ENCODE measurements at places on chromosomes 2 and 18. TPM values are rescaled to one million over a fixed set of nuclear protein-coding genes. Genes with fewer than 3 reads are reported as not detected.

FTCDNL1 gene
- 3.4 TPM for total RNA-seq

PRKAG3 gene
- not detected for total RNA-seq

SNTG2 gene
- 9.9 TPM for total RNA-seq

SEPTIN10 gene
- total RNA-seq: 59.0 TPM

GPBAR1 gene
- total RNA-seq: not detected

TBR1 gene
- total RNA-seq: not detected

ZNF516 gene
- 21.6 TPM for total RNA-seq

DSEL gene
- 19.1 TPM for total RNA-seq

CGREF1 gene
- 3.5 TPM for total RNA-seq

DNA sequence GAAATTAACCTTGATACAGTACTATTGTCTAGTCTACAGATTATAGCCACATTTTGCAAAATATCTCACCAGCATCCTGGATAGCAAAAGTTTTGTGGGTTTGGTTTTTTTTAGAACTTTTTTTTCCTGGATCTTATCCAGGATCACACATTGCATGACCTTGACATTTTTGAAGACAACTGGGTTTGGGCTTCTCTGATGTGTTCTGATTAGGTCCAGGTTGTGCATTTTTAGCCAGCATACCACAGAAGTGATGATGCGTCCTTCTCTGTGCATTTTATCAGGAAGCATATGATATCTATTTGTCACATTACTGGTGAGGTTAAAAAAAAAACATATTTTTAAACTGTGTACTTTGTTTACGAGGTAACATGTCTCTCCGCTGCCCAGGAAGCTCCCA lies 221.0 kb upstream of the OSR1 start:
- no peak for DNase-seq

- no peak for DNase-seq
Measured at GRCh38 chr18:78364388-78364960, 615.1 kb upstream of the SALL3 start.

DNA sequence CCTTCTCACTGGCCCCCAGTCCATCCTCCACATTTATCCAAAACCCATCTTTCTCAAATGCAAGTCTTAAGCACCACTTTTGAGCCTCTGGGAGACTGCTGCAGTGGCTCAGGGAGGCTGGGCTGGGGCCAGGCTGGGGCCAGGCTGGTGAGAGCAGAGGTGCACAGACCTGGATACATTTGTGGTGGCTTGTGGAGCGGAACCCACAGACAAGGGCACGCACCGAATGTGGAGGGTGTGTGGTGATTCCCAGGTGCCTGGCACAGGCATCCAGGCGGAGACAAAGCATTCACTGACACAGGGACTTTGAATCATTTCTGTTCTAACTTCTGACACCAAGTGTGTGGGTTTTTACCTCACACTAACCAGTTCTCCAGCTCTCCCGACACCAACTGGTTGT lies 42.2 kb upstream of the MGAT4A start:
- no peak for DNase-seq

DNA sequence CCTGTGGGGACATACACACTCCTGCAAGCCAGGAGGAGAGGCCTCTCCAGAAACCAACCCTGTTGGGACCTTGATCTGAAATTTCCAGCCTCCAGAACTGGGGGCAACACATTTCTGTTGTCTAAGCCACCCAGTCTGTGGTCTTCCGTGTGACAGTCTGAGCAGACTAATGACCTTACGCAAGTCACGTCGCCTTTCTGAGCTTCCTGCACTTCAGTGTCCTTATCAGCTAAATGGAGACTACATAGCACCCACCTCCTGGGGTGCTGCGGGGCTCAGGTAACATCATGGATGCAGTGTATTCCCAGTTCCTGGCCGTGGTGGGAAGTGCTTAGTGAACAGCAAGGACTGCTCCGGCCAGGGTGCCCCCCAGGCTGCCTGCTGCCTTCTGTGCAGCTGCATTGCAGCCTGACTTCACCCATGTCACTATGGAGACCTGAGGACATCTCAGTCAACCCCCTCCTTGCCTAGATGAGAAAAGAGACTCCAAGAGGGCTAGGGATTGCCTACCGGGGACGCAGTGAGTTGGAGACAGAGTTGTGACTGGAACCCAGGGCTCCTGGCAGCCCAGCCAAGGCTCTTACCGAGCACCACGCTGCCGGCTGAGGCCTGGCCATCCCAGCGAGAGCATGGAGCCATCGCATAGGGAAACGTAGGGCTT lies 61.2 kb upstream of the FZD5 start:
- DNase-seq: no peak

- DNase-seq: no peak
Measured at GRCh38 chr2:46837704-46838103, 77.9 kb downstream of the MCFD2 start.

DNA sequence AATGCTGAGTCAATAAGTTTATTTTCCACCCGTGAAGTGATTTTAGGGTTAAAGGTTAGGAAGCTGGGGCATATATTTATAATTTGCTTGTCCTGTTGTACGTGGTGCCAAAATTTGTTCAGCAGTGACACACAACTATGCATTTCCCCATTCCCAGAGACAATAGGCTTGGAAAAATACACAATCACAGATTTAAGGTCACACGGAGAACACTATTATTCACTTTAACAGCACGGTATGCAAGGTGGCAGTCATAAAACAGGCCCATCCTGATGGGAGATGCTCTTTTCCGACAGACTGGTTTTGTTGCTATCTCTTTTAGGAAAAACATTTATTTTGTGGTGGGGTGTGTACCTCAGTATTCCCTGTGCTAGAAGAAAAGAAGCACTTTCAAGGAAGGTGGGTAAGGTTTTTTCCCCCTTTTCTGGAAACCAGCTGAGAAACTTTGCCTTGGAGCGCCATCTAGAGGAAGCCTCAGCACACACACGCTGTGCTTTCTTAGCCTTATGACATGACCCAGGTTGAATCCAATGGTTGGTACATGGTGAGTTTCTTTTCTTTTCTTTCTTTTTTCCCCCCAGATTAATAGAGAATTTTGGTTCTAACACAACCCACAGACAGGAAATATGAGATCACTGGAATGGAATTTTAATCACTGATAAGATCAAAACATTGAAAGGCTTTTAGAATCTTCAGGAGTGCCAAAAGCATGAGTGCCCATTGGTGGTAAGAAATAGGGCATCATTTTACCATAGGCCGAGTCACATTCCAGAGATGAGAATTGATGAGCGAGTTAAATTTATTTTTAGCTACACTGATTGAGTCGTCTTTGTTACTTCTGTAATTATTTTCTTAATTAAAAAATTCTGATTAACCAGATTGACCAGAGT lies 332.1 kb downstream of the AGPS start:
- no peak for DNase-seq

- DNase-seq: no peak
Measured at GRCh38 chr2:89825034-89825433, 1133.6 kb downstream of the RPIA start.

DNA sequence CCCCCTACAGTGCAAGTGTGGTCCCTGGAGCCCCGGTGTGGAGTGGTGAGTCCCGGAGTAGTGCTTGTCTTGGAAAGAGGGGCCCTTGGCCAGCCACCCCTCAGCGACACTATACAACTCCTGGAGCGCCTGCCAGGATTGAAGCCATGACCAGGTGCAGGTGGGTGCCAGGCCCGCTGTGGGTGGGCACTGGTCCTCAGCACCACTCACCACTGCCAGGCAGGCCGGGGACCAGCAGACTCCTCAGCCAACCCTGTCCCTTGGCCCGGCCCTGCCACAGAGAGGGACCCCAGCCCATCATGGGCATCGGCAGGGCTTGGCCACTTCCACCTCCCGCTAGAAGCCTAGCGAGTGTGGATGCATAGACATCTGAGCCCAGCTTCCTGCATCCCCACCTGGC lies 42.2 kb downstream of the STK25 start:
- no peak for DNase-seq

DNA sequence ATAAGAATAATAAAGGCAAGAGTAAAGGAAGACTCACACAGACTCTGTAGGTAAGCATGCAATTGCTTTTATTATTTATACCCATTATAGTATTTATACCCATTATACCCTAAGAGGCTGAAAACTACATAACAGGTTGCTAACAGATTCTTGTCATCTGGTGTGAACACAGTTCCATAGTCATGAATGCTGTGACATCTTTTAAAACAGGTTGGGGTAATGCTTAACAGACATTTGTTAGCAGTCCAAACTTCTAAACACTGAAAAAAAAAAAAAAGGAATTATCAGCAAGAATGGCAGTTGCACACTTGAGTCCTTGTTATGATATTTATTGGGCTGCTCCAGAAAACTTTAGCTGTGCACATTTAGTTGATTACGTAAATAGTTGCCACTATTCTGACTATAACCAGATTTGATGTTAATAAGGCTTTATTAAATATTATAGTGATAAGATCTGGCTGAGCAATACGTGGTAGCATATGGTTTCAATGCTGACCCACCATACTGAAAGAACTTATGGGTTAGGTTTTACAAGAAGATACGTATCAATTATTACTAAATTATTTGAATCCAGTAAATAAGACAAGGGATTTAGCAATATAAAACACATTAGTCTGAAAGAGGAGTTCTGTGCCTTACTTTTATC lies 888.8 kb downstream of the LRRTM4 start:
- no peak for DNase-seq

DNA sequence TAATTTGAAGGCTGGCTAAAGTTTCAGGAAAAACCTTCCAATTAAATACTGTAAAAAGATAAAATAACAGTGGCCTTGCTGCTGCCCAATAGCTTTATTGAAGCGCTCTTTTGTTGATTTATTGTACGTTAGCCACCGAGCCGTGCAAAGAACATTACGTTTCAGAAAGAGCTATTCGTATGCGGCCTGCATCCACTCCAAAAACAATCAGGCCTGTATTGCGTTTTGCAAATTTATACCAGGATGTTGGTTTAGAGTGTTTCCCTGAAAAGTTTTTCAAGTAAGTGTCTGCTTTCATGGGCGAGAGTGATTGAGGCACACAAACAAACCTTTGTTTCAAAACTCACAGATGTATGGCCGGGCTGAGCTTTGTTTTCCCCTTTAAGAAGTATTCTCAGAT lies 257.2 kb upstream of the SALL3 start:
- peak; percentile 2 for DNase-seq

GRCh38 chr2:219571311-219572236 lies at the start of gene OBSL1:
Gene OBSL1, minus strand, starts transcription at chr2:219571539. Its CDS starts 307 bp downstream, at chr2:219571232.
- no peak for DNase-seq

- no peak for DNase-seq
Measured at GRCh38 chr2:180520921-180521581, 459.4 kb upstream of the UBE2E3 start.

- no peak for DNase-seq
Measured at GRCh38 chr2:60560734-60561644, 7.5 kb upstream of the BCL11A start.

DNA sequence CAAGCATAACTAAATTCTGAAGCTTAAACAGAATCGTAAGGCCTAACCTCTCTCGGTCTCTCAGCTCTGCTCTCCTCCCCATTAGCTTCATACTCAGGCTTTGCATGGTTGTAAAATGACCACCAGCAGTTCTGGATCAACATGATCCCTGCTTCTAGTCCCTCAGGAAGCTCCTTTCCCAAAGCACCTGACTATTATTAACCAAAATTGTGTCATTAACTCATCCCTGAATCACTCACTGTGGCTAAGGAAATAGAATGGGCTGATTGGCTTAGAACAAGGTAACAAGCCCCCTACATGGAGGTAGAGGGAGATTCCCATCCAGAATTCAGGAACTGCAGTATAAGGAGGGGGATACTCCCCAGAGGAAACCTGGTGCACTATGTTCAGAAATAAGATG lies 448.3 kb downstream of the ARHGAP15 start:
- DNase-seq: no peak

DNA sequence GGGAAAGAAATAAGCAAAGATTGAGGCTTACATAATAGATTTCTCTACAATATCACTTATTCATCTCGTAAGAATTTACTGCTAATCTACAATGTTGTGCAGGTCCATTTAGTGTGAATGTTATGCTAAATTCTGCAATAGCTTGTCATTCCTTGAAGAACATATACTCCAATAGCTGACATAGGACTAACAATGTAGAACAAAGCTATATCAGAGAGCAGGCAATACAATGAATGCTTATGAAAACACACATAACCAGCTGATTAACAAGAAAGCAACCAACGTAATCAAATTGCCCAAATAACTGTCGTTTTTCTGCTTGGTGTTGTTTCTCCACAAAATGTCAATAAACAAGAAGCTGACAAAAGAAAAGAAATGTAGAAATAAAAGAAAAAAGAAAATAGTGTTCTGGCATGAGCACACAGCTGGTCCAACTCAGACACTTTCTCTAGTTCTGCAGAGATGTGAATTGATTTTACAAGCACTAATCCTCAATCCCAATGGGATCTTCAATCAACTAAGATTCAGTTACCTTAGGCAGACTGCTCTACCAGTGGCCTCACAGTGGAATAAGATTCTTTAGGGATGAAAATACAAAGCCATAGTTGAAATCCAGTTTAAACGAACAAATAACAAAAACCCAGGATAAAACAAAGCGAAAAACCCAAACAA lies 1024.7 kb upstream of the PIK3C3 start:
- DNase-seq: no peak

- DNase-seq: no peak
Measured at GRCh38 chr2:112137516-112138158, 548 bp upstream of the FBLN7 start.

- no peak for DNase-seq
Measured at GRCh38 chr2:111627256-111627655, 256.7 kb downstream of the ANAPC1 start.

DNA sequence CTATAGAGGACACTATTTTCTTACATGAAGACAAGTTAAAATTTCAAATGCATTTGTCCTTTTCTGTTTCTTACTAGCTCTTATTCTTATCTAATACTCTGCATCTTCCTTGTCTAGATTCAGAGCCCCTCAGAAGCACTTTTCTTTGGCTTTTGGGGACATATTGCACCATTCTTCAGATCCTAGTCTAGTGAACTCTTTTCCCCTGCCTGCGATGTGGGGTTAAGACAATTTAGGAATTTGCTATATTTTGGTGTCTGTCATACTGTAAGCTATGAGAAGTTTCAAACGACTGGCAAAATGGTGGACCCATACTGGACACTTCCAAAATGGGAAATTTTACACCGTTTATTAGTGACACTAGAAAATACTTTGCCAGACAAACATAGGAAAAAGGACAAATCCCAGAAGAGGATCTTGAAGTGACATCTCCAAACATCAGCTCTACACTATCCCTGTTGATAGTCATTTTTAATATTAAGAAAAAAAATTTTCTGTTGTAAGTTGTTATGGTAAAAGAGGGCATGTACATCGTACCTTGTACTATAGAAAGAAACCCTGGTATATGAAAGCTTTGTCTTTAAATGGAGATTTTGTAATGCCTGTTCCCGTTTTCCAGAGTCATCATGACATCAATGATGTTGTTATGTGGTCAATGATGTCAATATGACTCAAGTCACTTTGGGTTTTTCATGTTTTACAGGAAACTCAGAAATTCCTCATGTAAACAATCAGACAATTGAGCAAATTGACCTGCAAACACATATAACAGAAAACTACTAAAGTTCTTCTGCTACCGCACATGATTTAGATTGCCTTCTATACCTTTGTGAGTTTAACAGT lies 4.4 kb upstream of the KYNU start:
- DNase-seq: no peak

GRCh38 chr2:149365931-149366583 lies 35.7 kb downstream of the LYPD6 start:
- no peak for DNase-seq

GRCh38 chr2:109030870-109031475 lies 42.0 kb upstream of the EDAR start:
- no peak for DNase-seq

- DNase-seq: no peak
Measured at GRCh38 chr2:48343571-48344440, 186.1 kb upstream of the STON1 start.

- no peak for DNase-seq
Measured at GRCh38 chr18:57198073-57198472, 51.2 kb downstream of the BOD1L2 start.

Data from ascending aorta (tissue), 2 donors.